NCI-H1436 treated with DMSO at 0.1 percent for 48 hours (cell line): ENCODE measurements at places on chromosomes 11 and 22.

- no peak for DNase-seq
These were observed 4.7 kb upstream of the AP1B1 start for GRCh38 chr22:29393019-29393608.

- DNase-seq, result no peak
These were observed 14.9 kb downstream of the TBCEL start for GRCh38 chr11:121038648-121039409.

- no peak for DNase-seq
These were observed 40.0 kb downstream of the TENM4 start for GRCh38 chr11:79400717-79401330.

DNA sequence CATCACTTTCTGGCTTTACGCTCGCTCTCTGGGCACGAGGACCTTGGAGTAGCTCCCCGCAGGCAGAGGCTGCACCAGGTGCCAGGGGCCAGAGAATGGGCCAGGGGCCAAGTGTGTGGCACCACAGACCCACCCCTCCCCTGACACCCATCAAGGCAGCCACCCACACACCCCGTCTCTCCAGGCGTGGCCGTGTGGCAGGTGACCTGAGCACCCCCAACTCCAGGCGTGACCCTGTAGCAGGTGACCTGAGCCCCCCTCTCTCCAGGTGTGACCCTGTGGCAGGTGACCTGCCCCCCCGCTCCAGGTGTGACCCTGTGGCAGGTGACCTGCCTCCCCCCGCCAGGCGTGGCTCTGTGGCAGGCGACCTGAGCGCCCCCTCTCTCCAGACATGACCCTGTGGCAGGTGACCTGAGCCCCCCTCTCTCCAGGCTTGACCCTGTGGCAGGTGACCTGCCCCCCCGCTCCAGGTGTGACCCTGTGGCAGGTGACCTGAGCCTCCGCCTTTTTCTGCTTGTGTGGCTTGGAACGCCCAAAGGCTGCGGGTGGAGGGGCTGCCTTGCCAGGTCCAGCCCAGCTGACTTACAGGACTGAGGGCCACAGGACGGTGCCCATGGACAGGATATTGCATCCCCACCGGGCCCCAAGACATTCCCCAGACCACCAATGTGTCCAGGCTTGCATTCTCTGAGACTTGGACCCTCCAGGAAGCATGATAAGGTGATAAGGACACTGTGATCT lies 667.2 kb downstream of the BRD1 start:
- no peak for DNase-seq

- no peak for DNase-seq
These were observed 68.5 kb downstream of the SVIP start for GRCh38 chr11:22761066-22761465.
